AG08395 (cell line): ENCODE measurements at places on chromosomes 7 and 10.

DNA sequence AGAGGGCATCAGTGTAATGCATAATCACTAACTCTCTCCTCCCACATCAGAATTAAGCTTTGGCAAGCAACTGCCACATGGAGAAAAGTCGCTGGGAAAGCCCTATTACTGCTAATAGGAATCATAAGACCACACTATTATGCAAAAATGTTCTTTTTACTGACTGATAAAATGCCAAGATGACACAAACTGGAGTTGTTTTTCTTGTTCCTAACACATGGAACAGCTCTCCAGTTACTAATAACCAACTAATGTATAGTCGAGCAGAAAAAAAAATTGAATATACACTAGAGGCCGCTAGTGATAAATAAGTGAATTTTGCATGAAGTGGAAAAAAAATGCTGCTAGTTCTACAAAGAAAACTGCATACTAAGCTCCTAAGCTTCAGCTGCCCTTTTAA lies 165.6 kb downstream of the TPK1 start:
- DNase-seq = no peak

- DNase-seq = no peak
Observed at GRCh38 chr10:20993389-20993788, 96.3 kb upstream of the NEBL start.

DNA sequence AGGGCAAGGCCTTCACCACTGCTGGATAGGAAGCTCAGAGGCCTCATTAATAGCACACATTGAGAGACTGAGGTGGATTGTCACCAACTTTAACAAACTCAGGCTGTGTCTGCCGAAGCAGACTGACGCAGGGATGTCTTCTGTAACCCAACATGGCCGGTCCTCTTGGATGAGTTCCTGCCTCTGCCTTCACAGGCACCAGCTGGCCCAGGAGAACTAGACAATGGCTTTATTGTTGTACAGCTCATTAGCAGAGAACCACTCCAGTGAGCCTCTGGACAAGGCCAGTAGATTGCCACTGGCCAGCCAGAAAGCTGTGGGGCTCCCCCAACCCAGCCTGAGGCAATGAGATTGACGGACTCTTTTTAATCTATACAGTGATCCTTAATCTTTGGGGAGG lies 9.4 kb downstream of the NODAL start:
- DNase-seq = no peak

DNA sequence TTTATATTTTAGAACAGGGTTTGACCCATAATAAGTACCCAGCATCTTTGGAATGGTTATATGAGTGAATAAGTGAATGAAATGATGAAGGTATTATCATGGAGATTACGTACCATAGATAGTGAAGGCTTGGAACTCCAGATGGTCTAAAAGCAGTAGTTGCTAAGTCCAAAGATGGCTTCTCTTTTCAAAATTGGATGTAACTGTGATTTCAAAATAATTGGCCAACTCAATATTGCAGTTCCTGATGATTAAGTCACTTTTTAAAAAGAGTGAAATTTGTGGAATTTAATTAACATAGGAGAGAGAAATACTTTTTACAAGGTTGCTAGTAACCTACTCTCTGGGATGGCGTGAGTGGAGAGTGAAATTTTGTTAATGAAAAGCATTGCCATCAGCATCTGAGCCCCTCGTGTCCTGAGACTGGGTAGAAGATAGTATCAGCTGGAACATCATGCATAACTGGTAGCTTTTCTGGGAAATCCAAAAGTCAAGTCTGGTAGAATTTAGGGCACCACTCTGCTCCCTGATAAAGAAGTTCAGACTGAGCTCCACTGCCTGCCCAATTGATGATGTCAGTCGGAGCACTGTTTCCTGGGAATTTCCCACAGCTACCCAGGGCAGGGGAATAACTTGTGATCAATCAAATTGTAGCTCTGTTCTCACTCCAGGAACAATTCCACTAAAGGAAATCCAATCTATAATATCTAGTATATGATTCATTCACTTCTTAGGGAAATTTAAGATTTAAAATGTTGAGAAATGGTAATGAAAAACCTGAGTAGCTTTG lies 3.2 kb downstream of the GPR141 start:
- DNase-seq = no peak

DNA sequence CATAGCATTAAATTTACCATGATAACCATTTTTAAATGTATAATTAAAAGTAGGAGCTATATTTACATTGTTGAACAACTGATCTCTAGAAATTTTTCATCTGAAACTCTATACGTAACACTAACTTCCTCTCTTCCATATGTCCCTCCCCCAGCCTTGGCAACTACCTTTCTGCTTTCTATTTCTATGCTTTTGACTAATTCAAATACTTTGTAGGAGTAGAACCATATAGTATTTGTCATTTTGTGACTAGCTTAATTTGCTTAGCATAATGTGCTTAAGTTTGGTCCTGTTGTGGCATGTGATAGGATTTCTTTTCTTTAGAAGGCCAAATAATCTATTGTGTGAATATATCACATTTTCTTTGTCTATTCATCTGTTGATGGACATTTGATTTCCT lies 225.3 kb upstream of the POT1 start:
- DNase-seq = no peak

DNA sequence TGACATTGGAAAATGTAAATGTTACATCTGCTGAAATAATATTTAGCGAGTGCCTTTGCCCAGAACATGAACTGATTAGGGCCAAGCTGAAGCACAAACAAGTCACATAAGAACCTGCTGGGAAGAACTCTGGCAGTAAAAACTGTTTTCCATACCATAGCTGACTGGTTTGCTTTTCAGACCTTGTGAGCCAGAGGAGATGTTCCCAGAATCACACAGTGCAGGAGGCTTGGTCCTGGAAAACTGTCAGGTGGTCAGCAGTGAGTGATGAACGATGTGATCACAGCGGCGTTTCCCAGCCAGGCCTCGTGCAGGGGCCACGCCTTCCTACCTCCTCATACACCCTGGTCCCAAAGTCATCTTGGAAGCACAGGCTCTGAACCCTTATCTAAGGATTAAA lies 164.2 kb upstream of the EEPD1 start:
- DNase-seq = no peak

DNA sequence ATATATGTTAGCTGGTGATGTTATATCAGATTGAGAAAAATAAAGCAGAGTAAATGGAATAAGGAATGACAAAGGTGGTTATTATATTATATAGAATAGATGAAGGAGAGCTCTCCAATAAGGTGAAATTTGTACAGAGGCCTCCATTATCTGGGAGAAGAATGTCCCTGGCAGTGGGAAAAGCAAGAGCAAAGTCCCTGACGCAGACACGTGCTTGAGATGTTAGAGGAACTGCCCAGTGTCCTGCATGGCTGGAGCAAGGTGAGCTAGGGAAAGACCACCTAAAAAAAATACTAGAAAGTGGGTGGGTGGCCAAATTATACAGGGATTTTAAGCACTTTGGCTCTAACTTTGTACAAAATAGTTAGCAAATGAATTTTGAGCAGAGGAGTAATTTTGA lies 120.7 kb downstream of the MDFIC start:
- DNase-seq = no peak
